ENCODE measurements at places on chromosomes 4 and X. TPM values are rescaled to one million over a fixed set of nuclear protein-coding genes. Genes with fewer than 3 reads are reported as not detected.
A peak's percentile ranks its signal among the peaks of the same experiment; 100 is the strongest.

BGN gene
- total RNA-seq = 87.7 TPM

IL2RG gene
- 0.59 TPM for total RNA-seq

DNA sequence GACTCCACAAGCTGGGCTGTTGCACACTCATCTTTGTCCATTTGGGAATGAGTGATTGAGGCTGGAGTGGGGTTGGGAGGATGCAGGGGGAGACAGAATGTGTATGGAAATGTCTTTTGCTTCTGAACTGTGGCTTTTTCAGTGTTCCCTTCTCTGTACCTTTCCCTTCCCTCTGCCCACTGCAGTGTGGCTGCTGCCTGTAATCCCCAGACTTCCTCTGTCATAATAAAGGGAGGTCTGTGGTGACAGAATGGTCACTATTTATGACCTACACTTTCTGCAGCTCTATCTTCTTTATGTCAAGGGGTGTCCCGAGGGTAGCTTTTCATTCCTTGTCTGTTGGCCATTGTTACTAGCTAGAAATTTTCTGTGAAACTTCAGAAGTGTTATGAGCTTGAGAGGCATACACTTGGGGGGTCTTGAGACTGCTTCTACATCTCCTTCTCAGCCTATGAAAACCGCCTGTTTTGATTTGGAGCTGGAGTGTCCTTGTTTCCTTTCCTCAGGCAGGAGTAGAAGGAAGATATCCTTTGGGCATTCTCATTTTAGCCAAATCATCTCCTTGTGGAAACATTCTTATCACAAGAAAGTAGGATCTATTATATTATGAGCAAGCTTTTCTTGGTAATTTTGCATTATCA is 63.0 kb downstream of the ANK2 start:
- H3K4me1 ChIP-seq = no peaks in the 10 kb centered on the region
- no peak overlapping the region for H3K27ac ChIP-seq
- no peak overlapping the region for H3K4me3 ChIP-seq
- no peak for DNase-seq

GRCh38 chr4:21327976-21328700 is 620.4 kb downstream of the KCNIP4 start:
- H3K36me3 ChIP-seq = no peaks in the 10 kb centered on the region
- DNase-seq = no peak
- H3K27ac ChIP-seq = no peak overlapping the region
- no peaks in the 10 kb centered on the region for H3K4me1 ChIP-seq
- H3K4me3 ChIP-seq = no peak overlapping the region

GRCh38 chr4:89906777-89907521 is 12.3 kb downstream of the MMRN1 start:
- H3K4me3 ChIP-seq = no peak overlapping the region
- peak; percentile 14 for DNase-seq
- no peaks in the 10 kb centered on the region for H3K36me3 ChIP-seq
- H3K27ac ChIP-seq = no peak overlapping the region

DNA sequence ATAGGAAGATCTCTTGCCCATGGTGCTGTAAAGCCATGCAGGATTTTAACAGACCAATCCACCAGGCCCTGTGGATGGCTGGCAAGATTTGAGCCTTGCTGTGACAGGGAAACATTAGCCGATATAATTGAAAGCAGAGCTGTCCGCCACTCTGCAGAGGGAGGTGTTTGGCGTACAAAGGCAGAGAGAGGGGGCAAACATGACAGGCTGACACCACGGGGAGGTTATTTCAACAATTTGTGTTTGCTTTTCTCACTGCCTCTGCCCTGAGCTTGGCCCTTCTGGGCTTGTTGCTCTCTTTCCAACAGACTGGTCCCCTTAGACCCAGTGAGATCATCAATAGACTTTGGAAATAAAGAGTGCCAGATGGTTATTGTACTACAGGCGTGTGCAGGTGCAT is 59.4 kb downstream of the CLNK start:
- H3K36me3 ChIP-seq = no peaks in the 10 kb centered on the region
- no peak overlapping the region for H3K27ac ChIP-seq
- no peak overlapping the region for H3K4me3 ChIP-seq
- DNase-seq = no peak
- no peaks in the 10 kb centered on the region for H3K27me3 ChIP-seq

DNA sequence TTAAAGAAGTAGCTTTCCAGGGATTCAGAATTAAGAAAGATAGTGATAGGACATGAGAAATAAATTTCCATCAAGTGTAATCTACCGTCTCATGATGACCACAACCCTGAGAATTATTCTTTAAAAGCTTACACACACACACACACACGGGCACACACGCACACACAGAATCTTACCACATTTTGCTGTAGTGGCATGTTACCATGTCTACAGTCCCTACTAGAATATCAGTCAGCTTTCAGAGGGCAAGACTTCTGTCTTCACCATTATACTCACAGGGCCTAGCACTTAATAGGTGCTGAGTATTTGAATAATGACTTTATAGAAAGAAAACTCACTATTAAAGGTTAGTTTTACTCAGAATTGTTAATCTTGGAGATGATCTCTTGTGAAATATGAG is 15.4 kb downstream of the CMC4 start:
- H3K27me3 ChIP-seq = no peaks in the 10 kb centered on the region
- DNase-seq = no peak
- no peaks in the 10 kb centered on the region for H3K4me1 ChIP-seq

DNA sequence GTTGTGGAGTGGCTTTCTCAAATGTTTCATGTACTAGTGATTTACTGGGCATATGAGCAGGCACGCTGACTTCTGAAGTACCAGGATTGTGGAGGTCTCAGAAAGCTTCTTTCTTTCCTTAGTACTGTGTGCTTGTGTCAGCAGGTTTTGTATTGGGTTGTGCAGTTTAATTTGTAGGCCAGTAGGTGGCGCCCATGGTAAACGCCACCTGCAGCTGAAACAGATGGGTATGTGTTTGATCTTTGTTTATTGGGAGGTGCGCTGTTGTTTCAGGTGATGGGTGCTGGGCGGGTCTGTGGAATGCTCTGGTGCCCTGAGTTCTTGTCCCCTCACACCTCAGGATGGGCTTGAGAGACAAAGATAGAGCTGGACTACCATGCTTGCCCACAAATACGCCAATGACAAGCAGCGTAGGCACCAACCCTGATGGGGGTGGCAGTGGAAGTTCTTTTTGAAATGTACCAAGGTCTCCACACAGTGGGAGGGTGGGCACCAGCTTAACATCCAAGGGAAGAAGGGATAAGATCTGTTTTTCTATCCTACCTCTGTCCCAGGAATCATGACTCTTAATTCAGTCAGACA is 141.5 kb downstream of the RPS6KA6 start:
- no peaks in the 10 kb centered on the region for H3K4me1 ChIP-seq
- H3K27me3 ChIP-seq = no peaks in the 10 kb centered on the region
- no peak for DNase-seq

- H3K4me1 ChIP-seq = no peaks in the 10 kb centered on the region
- H3K36me3 ChIP-seq = no peaks in the 10 kb centered on the region
- H3K27me3 ChIP-seq = no peaks in the 10 kb centered on the region
- no peak overlapping the region for H3K27ac ChIP-seq
Observed at GRCh38 chrX:74506317-74507115, 85.2 kb downstream of the SLC16A2 start.

- H3K4me3 ChIP-seq = no peak overlapping the region
- no peaks in the 10 kb centered on the region for H3K27me3 ChIP-seq
Observed at GRCh38 chrX:118047446-118048186, 69.0 kb downstream of the KLHL13 start.

DKK2 gene
- total RNA-seq = 2.1 TPM

GAR1 gene
- total RNA-seq = 20.5 TPM

SH2D1A gene
- total RNA-seq = not detected

DNA sequence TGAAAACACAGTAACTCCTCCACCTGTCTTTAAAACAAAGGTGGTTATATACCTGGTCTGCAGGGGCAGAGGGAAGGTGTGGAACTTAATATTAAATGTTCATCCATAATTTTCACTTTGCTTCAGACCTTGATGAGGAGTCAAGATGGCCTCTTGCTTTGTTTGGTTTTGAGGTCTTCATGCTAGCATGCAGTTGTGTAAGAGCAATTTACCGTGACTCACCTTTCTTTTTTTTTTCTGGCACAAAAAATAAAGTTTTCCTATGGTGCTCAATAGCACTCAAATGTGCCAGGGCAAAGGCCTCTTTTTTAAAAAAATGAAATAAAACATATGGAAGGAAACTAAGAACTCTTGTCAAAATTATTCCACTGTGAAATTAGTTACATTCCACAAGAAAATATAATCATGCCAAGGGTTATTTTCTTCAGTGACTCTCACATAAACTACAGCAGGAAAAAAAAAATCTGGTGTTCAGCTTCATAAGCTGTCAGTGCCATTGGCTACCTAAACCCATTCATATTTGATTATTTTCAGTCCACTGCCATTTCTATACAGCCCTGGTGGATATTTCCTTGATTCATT is 128.2 kb downstream of the SLC7A11 start:
- peaks cover 13% of the 10 kb centered on the region for H3K4me1 ChIP-seq
- H3K36me3 ChIP-seq = no peaks in the 10 kb centered on the region
- no peak overlapping the region for H3K4me3 ChIP-seq
- peak; percentile 69 for DNase-seq
- no peaks in the 10 kb centered on the region for H3K27me3 ChIP-seq

GRCh38 chrX:66622209-66622608 is 16.7 kb downstream of the EDA2R start:
- no peaks in the 10 kb centered on the region for H3K36me3 ChIP-seq
- DNase-seq = peak; percentile 23
- no peak overlapping the region for H3K27ac ChIP-seq
- no peaks in the 10 kb centered on the region for H3K27me3 ChIP-seq
- H3K4me1 ChIP-seq = no peaks in the 10 kb centered on the region

- no peaks in the 10 kb centered on the region for H3K27me3 ChIP-seq
- no peaks in the 10 kb centered on the region for H3K36me3 ChIP-seq
- H3K27ac ChIP-seq = no peak overlapping the region
Observed at GRCh38 chr4:86825511-86825910, 23.7 kb downstream of the SLC10A6 start.

DNA sequence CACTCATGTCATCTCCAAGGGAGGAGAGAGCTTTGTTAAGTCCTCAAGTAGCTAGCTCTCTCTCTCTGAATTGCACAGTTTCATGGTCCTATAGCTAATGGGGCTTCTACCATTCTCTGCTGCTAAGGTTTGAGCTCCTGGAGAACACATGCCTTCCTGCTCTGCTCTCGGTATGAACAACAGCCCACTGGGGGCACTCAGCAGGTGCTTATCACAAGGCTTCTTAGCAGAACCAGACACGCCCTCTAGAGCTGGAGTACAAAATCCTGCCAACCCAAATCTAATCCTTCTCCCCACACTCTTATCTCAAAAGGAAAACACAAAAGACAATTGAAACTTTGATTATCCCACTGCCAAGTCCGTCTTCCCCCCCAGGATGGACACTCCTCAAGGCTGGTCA is 176.5 kb downstream of the HS3ST1 start:
- no peaks in the 10 kb centered on the region for H3K36me3 ChIP-seq
- no peak for DNase-seq
- no peaks in the 10 kb centered on the region for H3K4me1 ChIP-seq
- H3K4me3 ChIP-seq = no peak overlapping the region
- H3K27ac ChIP-seq = no peak overlapping the region

DNA sequence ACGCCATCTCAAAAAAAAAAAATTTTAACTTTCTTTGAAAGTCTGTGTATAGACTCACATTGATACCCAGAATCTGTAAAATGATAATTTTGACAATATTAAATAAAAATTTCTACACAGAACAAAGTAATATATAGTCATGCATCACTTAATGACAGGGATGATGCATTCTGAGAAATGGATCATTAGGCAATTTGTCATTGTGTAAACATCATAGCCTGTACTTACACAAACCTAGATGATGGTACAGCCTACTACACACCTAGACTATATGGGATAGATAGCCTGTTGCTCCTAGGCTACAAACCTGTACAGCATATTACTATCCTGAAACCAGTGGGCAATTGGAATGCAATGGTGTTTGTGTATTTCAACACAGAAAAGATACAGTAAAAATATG is 107.7 kb downstream of the BLTP1 start:
- no peak overlapping the region for H3K4me3 ChIP-seq
- H3K4me1 ChIP-seq = no peaks in the 10 kb centered on the region
- no peak for DNase-seq
- no peak overlapping the region for H3K27ac ChIP-seq
- H3K27me3 ChIP-seq = no peaks in the 10 kb centered on the region

DNA sequence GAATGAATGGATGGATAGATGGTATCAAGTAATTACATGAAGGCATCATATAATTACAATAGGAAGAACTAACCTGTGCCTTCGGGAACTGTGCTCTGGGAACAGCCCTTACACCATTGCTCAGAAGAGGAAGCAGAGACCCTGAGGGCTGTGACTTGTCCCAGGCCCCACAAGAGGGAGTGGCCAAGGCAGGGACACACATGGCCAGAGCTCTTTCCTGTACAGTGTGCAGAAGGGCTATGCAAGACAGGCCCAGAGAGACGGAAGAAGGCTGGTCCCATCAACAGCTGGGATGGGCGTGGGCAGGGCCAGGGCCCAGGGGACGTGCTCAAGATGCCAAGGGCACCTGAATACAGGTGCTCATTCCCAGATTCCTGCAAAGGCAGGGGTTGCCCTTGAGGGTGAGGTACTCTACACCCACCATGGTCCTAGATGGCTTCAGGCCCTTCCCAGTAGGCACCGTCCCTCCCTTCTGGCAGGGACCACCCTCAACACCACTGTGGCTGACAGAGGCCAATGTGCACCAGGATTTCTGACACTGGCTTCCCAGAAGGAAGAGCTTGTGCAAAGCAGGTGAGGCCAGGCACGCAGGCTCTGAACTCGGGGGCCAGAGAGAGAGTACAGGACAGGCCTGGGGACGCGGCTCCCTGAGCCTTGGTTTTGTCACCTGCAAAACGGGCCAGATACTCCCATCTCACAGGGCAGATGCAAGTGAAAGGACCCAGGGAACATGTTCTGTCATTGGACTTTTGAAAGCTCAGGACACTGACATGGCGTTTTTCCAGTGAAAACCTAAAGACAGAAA is 1.7 kb downstream of the EVC2 start:
- peaks cover 27% of the 10 kb centered on the region for H3K4me1 ChIP-seq
- no peak overlapping the region for H3K27ac ChIP-seq
- DNase-seq = no peak
- peaks cover 2% of the 10 kb centered on the region for H3K36me3 ChIP-seq

FAM9A gene
- not detected for total RNA-seq

XAGE1A gene
- not detected for total RNA-seq

RBM46 gene
- total RNA-seq = not detected

SCARB2 gene
- total RNA-seq = 211 TPM

Measured in astrocyte (in vitro differentiated cells and primary cell).